ENCODE measurements at places on chromosomes 3 and 15. TPM values are rescaled to one million over a fixed set of nuclear protein-coding genes. Genes with fewer than 3 reads are reported as not detected.

- DNase-seq: no peak
Observed at GRCh38 chr15:44500555-44500954, 36.4 kb upstream of the EIF3J start.

- no peak for DNase-seq
Observed at GRCh38 chr3:75687323-75687722, 23.2 kb downstream of the FRG2C start.

The PEX11A gene
- 12.6 TPM for total RNA-seq

DNA sequence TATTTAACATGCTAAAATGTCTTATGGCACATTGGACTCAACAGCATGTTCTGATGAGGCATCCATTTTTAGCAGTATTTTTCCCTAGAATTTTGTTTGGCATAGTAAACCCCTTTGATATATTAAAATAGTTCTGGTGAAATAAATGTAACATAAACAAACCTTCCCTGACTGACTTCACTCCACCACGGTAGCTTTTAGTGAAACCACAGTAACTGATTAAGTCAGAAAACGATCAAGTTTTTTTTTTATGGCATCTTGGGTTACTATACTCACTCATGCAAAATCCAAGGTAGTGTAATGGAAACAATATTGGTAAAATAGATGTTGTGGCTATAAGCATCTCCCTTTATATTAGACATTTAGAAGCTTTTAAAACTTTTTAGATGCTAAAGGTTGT is 2.8 kb downstream of the SERP1 start:
- DNase-seq: no peak

DNA sequence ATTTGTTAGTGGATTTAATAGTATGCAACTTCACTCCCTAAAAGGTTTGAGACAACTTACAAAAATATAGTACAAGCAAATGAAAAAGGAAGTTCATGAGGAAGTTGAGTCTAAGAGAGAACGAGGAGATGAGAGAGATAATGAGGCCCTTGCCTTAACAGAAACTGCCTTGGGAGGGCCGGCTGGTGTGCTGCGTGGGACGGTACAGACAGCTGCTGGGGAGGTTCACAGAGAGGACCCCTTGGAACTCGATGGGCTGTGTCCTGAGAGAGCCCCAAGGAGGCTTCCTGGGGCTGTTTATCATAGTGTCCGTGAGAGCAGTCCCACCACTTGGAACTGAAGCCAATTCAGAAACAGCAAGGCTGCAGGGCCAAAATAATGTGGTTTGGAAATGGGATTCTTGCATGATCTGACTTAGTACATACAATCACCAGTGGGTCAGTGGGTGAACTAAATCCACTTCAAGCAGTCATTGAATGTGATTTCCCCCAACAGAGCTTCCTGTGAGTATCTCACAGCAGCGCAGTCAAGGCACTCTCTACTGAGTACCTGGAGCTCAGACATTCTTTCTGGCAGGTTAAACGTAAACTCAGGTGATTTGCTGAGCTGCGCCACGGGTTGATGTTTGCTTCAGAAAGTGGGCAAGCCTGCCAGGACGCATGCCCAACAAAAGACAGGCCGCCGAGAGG is 90.8 kb downstream of the CRTC3 start:
- DNase-seq: no peak

The STRA6 gene
- 114 TPM for total RNA-seq

- no peak for DNase-seq
Observed at GRCh38 chr3:9110802-9111201, 138.6 kb downstream of the SRGAP3 start.

The SERINC4 gene
- not detected for total RNA-seq

DNA sequence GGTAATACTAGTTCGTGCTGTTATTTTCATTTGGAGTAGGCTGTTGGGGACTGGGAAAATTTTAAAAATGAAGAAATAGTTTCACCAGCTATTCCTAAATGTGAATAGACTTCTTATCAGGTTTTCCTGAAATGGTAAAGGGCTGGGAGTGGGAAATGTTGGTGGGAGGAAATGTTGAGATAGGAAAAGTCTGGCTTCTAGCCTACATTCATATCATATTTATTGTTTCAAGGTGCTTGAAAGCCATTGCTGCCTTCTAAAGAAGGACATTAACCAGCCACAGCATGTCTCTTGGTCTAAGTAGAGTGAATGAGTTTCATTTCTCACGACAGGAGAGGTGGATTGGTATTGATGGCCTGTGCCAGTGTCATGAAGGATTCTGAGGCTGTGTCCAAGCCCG is 197.1 kb upstream of the BHLHE40 start:
- no peak for DNase-seq

The EBLN2 gene
- total RNA-seq: 2.7 TPM

DNA sequence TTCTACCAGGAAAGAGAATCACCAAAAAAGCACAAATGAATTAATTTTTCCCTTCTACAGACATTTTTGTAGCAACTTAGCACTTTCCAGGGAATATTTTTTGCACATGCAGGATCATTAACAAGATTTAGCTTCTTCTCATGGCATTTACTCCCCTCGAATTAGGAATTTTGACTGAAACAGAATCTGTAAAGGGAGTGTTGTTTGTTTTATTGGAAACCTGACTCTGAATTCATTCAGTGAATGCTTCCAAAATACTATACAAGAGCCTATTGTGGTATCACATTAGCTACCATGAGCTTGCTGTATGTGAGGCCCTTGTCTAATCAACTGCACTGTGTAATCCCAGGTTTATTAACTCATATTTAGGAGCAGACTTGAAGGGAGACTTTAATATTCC is 130.4 kb upstream of the ATP10A start:
- DNase-seq: no peak

GRCh38 chr3:66039590-66039887 is 821 bp upstream of the MAGI1 start:
- peak; percentile 45 for DNase-seq

DNA sequence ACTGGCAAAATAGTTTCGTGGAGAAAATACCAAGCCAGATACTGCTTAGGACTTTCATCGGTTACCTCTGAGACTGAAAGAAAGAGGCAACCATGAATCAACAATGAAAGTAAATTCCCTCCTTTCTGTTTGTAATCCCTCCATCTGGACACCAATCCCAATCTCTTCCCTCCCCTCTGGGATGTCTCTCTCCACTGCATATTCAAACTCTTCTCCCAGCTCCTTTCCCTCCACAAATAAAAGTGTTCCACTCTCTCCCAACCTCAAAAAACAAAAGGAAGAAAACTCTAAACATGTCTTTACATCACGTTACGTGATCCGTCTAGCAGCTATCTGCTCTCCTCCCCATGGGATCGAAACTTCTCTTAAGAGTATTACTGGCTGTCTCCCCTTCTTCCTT is 55.2 kb downstream of the PRTG start:
- no peak for DNase-seq

The ACAN gene
- total RNA-seq: 0.78 TPM

GRCh38 chr15:91961357-91961756 is 107.8 kb downstream of the SLCO3A1 start:
- no peak for DNase-seq

- no peak for DNase-seq
Observed at GRCh38 chr3:27578032-27578431, 93.8 kb upstream of the SLC4A7 start.

The STARD9 gene
- 5.9 TPM for total RNA-seq

The PHC3 gene
- total RNA-seq: 43.9 TPM

DNA sequence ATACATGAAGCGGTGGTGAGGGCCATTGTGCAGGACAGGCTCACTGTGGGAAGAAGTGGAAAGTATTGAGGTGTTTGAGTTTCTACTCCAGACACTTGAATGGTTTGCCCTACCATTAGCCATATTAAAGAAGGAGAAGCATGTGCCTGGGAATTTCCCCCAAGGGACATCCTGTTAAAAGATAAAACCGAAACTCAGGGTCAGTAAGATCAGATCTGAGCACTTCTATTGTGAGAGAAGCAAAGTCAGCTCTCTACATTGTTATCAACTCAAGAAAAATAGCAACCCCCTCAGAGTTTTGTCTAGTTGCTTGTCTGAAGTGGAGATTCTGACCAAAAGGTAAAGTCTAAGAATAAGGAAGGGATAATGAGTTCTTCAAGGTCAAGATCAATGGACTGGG is 269.8 kb downstream of the CHST2 start:
- DNase-seq: no peak

GRCh38 chr15:54803987-54804386 is 392.8 kb downstream of the RSL24D1 start:
- no peak for DNase-seq

The PRSS50 gene
- not detected for total RNA-seq

DNA sequence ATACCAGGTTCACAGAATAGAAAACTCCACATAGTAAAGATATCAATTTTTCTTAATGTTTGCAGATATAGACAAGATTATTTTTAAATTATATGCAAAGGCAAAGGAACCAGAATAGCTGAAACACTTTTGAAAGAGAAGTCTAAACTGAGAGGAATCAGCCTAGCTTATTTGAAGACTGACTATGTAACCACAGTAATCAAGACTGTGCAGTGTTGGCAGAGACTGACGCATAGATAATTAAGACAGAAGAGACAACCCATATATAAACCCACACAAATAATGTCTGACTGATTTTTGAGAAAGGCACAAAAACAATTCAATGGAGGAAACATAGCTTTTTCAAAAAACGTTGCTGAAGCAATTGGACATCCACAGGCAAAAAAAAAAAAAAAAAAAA is 28.6 kb upstream of the ACKR4 start:
- no peak for DNase-seq

GRCh38 chr15:31332681-31333071 is 6.0 kb downstream of the KLF13 start:
- DNase-seq: no peak
